ENCODE measurements at places on chromosomes 13 and 19. TPM values are rescaled to one million over a fixed set of nuclear protein-coding genes. Genes with fewer than 3 reads are reported as not detected.

The THSD1 gene
- total RNA-seq: 20.7 TPM

The NLRP7 gene
- total RNA-seq: not detected

The ZNF471 gene
- 7.6 TPM for total RNA-seq

The SLC27A1 gene
- 11.6 TPM for total RNA-seq

The ZNF723 gene
- total RNA-seq: not detected

The CPT1C gene
- total RNA-seq: 5.4 TPM

- DNase-seq: no peak
These were observed 73.4 kb upstream of the POMP start for GRCh38 chr13:28585561-28585960.

DNA sequence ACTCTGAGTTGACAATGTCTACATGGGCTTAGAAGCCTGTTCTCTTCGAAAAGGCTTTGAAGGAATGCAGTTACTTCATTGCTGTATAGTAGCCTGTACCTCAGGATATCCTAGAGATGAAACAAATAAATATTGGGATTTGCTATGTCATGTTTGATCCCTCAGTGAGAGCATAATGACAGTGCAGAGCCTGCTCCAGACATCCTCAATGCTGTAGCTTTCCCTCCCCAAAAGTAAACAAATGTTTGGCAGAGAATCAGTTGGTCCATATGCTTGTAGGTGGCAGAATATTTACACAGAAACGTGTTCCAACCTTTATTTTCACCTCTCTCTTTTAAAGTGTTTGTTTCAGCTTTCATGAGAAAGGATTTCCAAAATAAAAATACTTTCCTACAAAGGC lies 515.3 kb upstream of the SGCG start:
- no peak for DNase-seq

GRCh38 chr13:98851276-98851675 lies 98.8 kb upstream of the SLC15A1 start:
- DNase-seq: no peak

Measured in muscle of leg (tissue), 16 donors.